Right cardiac atrium (tissue), 5 donors: ENCODE measurements at places on chromosomes 12 and 14.
A peak's percentile ranks its signal among the peaks of the same experiment; 100 is the strongest.

GRCh38 chr12:2772370-2772769 is 22.4 kb upstream of the FKBP4 start:
- DNase-seq, result no peak

DNA sequence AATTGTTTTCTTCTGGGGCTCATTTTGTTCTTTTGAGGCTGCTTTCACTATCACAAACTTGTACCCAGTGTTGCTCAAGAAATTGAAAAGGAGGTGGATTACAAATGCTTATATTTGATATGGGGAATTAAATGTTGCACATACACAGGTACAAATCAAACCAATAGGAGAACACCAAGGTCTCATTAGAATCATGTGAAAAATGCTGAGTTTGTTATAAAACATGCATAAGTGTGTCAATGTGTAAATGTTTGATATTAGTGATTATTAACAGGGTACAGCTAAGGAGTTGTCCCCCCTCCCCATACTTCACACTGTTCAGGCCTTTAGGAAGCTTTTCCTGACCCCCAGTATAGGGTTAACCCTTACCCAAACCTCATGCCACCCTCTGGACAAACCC is 971.2 kb upstream of the SEL1L start:
- no peak for DNase-seq

GRCh38 chr12:74043343-74043742 is 494.3 kb upstream of the ATXN7L3B start:
- no peak for DNase-seq

GRCh38 chr14:35503646-35504045 is 30.3 kb upstream of the INSM2 start:
- DNase-seq, result no peak

DNA sequence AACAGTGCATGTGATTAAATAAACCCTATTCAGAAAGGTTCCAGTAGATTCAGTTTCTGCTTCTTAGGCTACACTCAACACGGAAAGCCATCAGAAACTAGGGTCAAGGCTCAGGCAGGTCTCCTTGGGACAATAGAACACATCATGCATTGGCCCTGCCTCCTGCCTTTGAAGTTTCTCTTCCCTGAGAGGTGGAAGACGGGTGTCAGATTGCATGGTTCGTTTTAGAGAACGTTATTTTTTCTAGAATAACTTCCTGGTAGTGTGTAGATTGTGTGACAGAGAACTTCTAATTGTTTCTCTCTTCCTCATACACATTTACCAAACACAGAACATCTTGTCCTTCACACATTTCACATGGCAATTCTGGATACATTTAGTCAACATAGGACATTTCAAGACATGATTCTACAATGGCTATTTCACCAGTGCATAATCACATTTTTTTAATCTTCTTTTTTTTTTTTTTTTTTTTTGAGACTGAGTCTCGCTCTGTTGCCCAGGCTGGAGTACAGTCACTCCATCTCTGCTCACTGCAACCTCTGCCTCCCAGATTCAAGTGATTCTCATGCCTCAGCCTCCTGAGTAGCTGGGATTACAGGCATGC is 106.6 kb upstream of the AMN1 start:
- no peak for DNase-seq

DNA sequence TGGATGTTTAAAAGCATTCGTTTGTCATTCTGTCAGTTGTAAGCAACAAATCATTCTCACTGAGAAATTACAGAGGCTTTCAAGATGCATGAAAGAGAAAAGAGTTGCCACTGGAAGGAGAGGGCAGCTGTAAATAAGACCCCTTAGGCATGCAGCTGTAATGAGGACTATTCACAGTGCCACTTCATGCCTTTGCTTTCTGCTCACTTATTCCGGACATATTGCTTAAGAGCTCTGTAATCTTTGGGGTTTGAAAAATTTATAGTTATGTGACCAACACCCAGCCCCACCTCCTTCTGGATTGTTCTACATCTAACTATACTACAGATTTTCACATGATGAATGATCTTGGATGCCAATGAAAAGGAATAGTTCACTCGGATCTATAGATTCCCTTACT is 194.8 kb upstream of the DCN start:
- no peak for DNase-seq

DNA sequence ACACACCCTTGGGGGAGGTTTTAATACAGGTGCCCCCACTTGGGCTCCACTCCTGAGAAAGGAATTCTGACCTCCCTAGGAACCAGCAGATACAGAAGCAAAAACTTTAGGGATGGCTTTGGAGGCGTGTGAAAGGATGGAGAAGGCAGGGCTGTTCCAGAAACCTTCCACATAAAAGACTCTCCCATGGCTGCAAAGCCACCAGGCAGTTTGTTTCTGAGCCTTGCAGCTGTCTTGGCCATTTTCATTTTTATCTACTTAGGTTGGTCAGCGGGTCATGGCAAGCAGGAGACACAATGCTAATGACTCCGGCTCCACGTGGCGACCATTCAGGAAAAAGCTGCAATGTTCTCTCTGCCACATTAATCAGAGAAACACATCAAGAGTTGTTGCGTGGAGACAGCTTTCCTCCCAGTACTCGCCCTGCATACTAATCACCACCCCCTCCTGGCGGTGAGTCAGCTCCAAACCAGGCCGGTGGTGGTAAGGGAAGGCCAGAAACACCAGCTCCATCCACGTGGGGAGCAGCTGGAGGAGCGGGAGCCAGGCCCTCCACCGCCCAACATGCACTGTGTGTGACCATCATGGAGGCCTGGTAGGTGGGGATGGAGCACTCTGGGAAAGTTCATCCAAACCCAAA is 30.9 kb upstream of the IRF2BPL start:
- DNase-seq, result peak; percentile 56

DNA sequence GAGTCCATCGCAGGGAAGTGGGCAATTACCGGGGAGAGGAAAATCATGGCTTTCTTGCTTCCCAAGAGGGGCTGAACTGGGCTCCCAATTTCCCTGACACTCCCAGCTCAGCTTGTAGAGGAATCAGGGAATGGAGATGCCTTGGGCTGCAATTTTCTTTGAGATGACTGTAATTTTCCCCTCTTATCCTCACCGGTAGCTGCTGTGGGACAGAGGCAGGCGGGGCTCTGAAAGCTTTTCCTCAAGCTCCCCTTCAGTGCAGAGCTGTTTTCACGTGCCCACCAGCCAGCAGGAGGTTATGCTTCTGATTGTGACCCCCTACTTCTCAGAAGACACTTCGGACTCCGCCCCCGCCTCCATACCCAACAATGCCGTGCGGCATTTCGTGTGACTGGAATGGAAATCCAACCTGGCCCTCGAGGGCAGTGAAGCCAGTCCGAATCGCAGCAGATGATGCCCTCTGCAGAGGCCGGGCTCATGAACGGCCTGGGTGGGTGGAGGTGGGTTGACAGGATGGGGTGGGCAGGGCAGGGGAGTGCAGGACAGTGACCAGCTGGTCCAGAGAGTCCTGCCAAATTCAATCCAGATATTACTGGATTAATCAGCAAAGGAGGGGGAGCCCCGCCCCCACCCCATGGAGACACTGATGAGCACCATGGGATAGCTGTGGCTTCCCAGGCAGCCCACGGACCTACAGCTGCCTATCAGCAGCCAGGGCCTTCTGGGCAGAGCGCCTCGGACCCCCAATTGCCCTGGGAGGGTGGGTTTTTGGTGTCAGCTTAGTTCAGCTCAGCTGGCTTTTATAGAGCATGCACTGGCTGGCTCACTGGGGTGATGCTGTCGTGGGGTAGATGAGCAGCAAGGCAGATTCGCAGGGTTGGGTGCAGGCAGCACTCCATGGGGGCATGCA is 37.6 kb downstream of the RTL1 start:
- peak; percentile 5 for DNase-seq

DNA sequence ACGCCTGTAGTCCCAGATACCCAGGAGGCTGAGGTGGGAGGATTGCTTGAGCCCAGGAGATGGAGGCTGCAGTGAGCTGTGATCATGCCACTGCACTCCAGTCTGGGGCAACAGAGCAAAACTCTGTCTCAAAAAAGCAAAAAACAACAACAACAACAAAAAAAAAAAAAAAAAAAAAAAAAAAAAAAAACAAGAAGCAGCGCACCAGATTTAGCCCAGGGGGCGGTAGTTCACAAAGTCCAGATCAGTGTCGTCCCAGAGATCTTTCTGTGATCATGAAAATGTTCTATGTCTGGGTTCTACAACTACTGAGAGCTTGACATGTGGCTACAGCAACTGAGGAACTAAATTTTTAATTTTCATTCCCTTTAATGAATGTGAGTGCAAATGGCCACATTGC is 27.4 kb downstream of the OAS2 start:
- DNase-seq, result no peak

GRCh38 chr12:115209230-115209629 is 525.3 kb upstream of the TBX3 start:
- no peak for DNase-seq

DNA sequence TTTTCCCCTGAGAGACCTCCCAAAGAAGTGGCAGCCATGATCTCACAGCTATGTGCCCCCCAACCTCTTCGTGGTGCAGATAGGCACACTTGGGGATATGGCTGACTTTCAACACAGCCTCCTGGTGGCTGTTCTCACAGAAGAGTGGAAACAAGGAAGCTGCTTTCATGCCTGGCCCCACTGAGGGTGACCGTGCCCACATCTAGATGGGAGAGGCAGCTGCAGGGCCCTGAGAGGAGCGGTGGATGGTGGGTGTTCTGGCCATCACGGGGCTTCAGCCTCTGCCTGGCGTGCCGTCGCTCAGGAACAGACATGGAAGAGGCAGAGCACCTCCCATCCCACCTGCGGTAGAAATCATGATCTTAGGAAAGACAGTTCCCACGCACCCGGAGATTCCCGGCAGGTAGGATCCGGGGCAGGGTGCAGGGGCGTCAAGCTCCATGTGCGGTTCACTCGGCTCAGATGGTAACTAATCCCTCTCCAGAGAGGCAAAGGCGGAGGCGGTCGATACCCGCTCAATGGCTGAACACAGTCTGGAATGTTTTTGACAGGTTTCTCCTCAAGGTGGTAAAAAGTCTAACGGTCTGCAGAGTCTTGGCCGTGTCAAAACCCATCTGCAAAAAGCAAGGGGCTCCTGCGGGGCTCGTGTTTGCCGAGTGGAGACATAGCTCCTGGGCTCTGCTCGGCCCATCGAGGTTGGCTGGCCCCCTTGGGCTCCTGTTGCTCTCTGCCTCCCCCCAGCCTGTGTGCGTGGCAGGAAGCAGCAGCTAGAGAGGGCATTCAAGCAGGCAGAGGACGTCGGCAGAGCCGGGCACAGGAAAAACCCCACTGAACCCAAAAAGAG is 225.2 kb upstream of the RTL1 start:
- no peak for DNase-seq

- DNase-seq, result no peak
These were observed 12.2 kb downstream of the SDR9C7 start for GRCh38 chr12:56922031-56922430.

DNA sequence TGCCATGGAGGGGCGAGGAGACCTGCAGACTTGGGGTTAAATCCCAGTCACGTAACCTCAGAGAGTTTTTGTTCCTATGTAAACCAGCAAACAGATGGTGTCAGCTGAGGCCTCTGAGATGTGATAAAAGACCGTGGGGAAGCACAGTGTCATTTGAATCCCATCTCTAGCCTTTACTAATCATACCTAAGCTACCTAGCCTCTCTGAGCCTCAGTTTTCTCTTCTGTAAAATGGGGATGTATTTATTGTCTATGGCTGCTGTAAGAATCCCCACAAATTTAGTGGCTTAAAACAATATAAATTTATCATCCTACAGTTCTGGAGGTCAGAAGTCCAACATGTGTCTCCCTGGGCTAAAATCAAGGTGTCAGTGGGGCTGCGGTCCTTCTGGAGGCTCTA is 33.9 kb downstream of the FOXN4 start:
- no peak for DNase-seq

- DNase-seq, result no peak
These were observed 73.0 kb downstream of the PTPN21 start for GRCh38 chr14:88481794-88482193.

GRCh38 chr14:26448181-26448855 is 149.5 kb downstream of the NOVA1 start:
- DNase-seq, result no peak

DNA sequence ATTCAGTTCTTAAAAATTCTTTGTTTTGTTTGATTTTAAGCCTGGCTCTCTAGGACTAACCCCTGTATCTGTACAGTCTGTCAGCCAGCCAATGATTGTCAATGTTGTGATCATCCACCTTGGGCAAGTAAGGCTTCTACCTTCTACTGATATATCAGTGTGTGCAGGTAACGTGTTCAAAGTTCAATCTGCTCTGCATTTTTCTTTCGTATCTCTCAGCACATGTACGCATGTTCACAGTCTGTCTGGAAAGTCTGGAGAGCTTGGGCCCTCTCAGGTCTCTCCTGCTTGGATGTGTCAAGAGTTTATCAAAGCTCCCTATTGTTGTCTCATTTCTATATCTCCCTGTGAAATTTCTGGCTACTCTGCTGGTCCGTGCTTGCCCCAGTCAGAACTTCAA is 138.6 kb upstream of the VRK1 start:
- no peak for DNase-seq

- peak; percentile 68 for DNase-seq
These were observed 415.4 kb downstream of the ZFP36L1 start for GRCh38 chr14:68377459-68377858.

DNA sequence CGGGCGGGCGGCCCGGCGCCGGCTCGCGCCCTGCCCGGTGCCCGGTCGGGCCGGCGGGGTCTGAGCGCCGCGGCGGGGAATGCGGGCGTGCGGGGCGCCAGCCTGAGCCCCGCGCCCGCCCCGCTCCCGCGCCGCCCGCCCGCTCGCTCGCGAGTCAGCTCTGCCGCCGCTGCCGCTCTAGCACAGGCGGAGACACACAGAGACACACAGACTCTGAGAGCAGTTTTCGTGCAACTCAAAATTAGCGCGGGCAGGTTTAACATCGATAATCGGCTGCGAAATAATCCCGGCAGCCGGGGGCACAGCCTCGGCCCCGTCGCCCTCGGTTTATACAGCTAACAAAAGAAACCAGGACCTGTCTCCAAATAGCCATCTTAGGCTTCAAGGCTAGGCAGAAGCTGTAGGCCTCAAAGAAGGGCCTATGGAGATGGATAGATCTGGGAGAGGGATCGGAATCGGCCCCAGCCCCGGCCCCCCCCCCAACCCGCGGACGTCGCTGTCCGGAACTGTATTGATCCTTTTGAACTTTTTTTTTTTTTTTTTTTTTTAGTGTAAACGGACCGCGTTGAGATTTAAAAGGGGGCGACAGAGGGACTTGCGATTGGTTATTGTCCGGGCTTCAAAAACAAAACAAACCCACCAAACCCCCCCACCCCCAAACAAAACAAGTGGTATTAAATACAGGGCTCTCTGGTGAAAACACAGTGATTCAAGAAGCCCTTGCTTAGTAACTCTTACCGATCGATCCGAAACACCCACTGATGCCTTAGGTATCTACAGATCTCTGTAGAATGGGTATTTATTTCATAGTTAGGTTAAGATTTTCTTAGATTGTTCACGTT is 1.1 kb downstream of the ARID2 start:
- peak; percentile 62 for DNase-seq
